ENCODE measurements at places on chromosomes 1 and 21.

DNA sequence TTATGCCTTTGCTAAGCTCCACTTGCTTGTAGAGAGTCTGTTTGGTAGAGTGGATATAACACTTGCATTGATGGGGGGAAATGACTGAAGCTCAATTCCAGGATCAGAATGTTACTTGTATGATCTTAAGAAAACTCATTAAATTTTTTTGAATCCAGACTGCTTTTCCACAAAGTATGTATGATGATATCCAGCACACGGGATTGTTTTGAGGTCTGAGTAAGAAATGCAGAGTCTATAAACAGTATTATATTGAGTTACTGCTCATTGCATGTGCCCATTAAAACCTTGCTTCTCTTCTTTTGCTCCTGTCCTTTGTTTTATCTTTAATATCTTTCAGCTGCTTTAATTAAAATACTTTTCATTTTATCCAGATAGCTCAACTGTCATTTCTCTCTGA is 570.4 kb upstream of the ZRANB2 start:
- DNase-seq, result no peak

- DNase-seq, result no peak
Observed at GRCh38 chr1:41428738-41429640, 55.5 kb downstream of the EDN2 start.

DNA sequence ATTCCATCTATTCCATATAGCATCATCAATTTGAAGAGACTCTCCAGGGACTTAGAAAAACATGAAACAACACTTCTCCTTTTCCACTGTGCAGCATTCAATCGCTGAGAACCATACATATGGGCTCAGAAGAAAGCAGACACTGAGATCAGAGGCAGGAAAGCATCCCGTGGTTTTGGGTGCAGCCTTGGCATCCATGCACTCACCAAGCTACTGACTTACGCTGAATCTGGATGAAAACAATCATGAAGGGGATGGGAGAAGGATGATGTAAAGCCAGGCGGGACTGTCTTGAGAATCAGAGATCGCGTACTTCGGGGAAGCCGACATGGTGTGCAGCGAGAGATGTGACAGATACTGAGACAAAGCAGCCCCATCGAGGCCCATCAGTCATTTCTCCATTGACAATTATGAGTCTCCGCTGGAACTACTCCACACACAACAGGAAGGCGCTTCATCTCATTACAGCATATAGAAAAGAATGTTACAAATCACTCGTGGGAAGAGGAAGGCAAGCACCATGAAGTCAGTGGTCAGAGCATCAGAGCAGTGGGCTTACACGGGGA is 2.3 kb upstream of the TIAM1 start:
- no peak for DNase-seq

GRCh38 chr1:36743286-36744005 is 260.7 kb upstream of the CSF3R start:
- DNase-seq, result no peak

GRCh38 chr21:43851593-43851992 is 13.4 kb upstream of the AGPAT3 start:
- no peak for DNase-seq

DNA sequence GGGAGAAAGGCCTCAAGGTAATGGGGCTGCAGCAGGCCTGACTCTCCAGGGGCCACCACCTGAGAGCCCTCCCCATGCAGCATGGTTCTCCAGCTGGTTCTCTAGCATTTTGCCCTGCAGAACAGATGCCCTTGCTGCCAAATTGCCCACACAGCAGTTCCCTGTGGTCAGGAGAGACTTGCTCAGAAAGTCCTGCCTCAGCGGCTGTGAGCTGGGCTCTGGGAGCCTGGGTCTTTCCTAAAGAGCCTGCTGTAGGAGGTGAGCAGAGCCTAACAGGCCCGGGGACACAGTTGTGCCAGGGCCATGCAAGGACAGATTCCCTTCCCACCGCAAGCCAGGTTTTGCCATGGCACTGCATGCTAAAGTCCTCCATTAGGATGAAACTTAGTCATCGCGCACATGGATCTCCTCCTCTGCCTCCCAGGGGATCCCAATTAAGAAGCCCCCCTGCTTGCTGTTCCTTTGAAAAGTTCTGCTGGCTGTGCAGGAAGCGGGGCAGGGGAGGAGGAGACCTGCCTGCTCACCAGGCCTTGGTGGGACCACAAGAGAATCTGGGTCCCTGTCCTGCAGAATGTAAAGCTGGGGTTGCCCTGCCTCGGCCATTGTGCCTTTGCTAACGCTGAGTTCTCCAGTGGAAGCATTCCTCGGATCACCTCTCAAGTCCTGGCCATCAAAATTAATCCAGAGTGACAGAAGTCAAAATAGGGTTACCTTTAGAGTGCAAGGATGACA is 21.4 kb downstream of the TEX35 start:
- DNase-seq, result no peak

GRCh38 chr1:13623021-13623637 is 39.5 kb downstream of the PDPN start:
- no peak for DNase-seq

- no peak for DNase-seq
Observed at GRCh38 chr1:23704834-23705495, 13.4 kb downstream of the RPL11 start.

GRCh38 chr1:192669174-192669573 is 33.2 kb downstream of the RGS13 start:
- no peak for DNase-seq

DNA sequence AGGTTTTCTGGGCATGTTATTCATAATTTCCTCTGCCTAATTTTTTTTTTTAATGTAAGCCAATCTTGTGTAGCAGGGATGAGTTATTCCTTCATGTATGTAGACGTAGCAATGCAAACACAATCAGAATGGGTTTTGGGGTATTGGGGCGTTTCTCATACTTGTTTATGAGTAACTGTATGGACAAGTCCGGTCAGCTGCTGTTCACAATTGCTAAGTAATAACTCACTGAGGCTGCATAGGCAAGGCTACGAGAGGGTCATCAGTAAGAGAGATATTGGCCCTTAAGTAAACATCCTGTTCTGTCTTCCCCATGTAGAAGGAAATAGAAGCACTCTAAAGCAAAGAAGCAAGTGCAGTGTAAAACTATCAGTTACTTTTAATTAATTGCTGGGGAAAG is 9.5 kb upstream of the TARS2 start:
- no peak for DNase-seq

DNA sequence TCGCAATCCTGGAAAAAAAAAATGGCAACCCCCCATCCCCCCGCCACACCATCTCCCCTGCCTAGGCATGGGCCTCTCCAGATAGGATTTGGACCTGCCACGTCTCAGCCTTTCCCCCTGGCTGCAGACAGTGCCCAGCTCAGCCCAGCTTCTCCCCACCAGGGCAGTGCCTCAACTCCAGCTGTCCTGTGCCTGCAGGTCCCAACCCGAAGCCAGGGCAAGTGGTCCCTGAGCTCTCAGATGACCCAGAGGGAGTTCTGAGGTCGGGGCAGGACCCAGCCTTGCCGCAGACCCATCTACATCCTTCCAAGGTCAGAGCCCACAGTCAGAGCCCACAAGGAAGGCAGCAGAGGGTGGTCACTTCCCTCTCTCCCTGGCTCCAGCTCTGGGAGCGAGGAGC is 86.7 kb upstream of the POU3F1 start:
- DNase-seq, result no peak
